Hepatocyte (in vitro differentiated cells): ENCODE measurements at places on chromosomes 4 and X. TPM values are rescaled to one million over a fixed set of nuclear protein-coding genes. Genes with fewer than 3 reads are reported as not detected.
A peak's percentile ranks its signal among the peaks of the same experiment; 100 is the strongest.

GRCh38 chrX:97471071-97471470 lies 587.4 kb downstream of the RPA4 start:
- H3K27ac ChIP-seq, result no peak overlapping the region
- no peak overlapping the region for H3K4me3 ChIP-seq
- H3K27me3 ChIP-seq, result no peaks in the 10 kb centered on the region
- H3K36me3 ChIP-seq, result no peaks in the 10 kb centered on the region
- no peaks in the 10 kb centered on the region for H3K4me1 ChIP-seq
- no peak for DNase-seq

Gene CPXCR1
- not detected in 2 replicates for total RNA-seq

- H3K4me1 ChIP-seq, result peaks cover 32% of the 10 kb centered on the region
- H3K27me3 ChIP-seq, result no peaks in the 10 kb centered on the region
- no peak overlapping the region for H3K4me3 ChIP-seq
- no peak for DNase-seq
- no peaks in the 10 kb centered on the region for H3K36me3 ChIP-seq
These were observed 82.5 kb downstream of the RBM47 start for GRCh38 chr4:40546969-40547788.

- H3K36me3 ChIP-seq, result no peaks in the 10 kb centered on the region
- DNase-seq, result peak; percentile 62
- H3K4me1 ChIP-seq, result peaks cover 14% of the 10 kb centered on the region
- peak overlapping the region; percentile 77 for H3K27ac ChIP-seq
- H3K4me3 ChIP-seq, result no peak overlapping the region
- H3K27me3 ChIP-seq, result no peaks in the 10 kb centered on the region
These were observed 39.2 kb upstream of the TLR3 start for GRCh38 chr4:186029571-186030398.

DNA sequence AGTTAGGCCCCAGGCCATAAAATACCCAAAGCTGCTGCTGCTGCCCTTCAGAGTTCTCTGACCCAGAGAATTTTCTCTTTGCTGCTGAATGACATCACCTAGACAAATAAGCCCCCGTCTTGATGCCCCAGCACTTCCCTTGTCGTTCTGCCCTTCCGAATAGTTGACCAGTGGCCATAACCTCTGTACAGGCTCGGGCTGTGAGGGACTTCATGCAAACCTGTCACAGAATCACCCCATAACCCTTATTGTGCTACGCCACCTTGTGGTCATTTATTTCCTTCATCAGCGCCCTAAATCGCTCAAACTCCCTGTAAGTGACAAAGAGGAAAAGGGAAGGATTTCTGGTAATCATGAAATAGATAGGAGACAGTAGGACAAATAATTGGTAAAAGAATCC lies 18.8 kb downstream of the SPACA5 start:
- peak; percentile 74 for DNase-seq
- no peaks in the 10 kb centered on the region for H3K27me3 ChIP-seq
- H3K4me3 ChIP-seq, result no peak overlapping the region
- H3K4me1 ChIP-seq, result no peaks in the 10 kb centered on the region

- DNase-seq, result no peak
- no peaks in the 10 kb centered on the region for H3K27me3 ChIP-seq
- no peak overlapping the region for H3K4me3 ChIP-seq
- H3K4me1 ChIP-seq, result no peaks in the 10 kb centered on the region
- H3K27ac ChIP-seq, result no peak overlapping the region
These were observed 123.0 kb upstream of the AP1S2 start for GRCh38 chrX:15977644-15978043.

GRCh38 chr4:182640932-182641331 lies 276.3 kb downstream of the DCTD start:
- no peaks in the 10 kb centered on the region for H3K36me3 ChIP-seq
- H3K27ac ChIP-seq, result no peak overlapping the region

DNA sequence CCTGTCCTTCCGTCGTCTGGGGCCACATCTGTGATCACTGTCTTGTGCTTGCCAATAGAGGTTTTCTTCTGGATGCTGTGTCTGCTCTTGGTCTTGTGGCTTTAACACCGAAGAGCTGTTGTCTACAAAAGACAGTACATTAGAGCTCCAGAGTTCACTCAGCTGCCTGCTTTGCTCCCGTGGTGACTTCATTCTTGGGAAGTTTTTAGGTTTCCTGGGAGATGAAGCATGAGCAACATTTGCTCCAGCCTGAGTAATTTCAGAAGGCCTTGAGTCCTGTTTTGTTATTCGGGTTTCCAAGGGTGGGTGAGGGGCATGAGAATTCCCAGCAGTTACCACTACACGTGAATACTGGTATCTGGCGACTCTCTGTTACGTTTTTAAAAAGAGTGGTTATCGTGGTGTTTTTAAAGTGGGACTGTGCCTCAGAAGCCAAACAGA lies 189.2 kb downstream of the SHROOM3 start:
- H3K27ac ChIP-seq, result peak overlapping the region; percentile 81
- H3K27me3 ChIP-seq, result no peaks in the 10 kb centered on the region
- H3K4me3 ChIP-seq, result no peak overlapping the region
- H3K4me1 ChIP-seq, result peaks cover 31% of the 10 kb centered on the region
- peak; percentile 72 for DNase-seq

Gene PPARGC1A
- total RNA-seq, result 16.6 and 18.7 TPM in 2 replicates

Gene PCSK1N
- 39.0 and 45.8 TPM in 2 replicates for total RNA-seq

DNA sequence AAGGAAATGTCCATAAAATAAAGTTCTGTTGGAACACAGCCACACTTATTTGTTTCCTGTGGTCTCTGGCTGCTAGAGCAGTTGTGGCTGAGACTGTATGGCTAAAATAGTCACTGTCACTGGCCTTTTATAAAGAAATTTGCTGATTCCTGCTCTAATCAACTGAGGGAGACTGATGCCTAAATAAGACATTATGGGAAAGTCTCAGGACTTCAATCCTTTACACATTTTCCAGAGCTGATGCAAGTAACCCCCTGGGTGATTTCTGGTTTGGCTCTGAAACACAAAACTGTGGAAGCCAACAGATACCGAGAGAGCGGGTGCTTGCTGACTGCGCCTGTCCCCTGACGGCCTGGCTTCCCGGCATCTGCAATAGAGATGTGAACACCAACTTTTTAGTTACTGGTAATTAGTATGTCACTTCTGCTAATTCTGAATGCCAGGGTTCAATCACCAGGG lies 64.0 kb downstream of the POLR2B start:
- H3K27me3 ChIP-seq, result no peaks in the 10 kb centered on the region
- H3K4me1 ChIP-seq, result no peaks in the 10 kb centered on the region
- no peak overlapping the region for H3K27ac ChIP-seq
- no peak overlapping the region for H3K4me3 ChIP-seq
- DNase-seq, result no peak

Gene GYPA
- total RNA-seq, result not detected in 2 replicates

GRCh38 chr4:177974461-177974860 lies 532.2 kb upstream of the AGA start:
- DNase-seq, result no peak
- H3K36me3 ChIP-seq, result no peaks in the 10 kb centered on the region
- H3K27me3 ChIP-seq, result no peaks in the 10 kb centered on the region
- H3K4me3 ChIP-seq, result no peak overlapping the region

DNA sequence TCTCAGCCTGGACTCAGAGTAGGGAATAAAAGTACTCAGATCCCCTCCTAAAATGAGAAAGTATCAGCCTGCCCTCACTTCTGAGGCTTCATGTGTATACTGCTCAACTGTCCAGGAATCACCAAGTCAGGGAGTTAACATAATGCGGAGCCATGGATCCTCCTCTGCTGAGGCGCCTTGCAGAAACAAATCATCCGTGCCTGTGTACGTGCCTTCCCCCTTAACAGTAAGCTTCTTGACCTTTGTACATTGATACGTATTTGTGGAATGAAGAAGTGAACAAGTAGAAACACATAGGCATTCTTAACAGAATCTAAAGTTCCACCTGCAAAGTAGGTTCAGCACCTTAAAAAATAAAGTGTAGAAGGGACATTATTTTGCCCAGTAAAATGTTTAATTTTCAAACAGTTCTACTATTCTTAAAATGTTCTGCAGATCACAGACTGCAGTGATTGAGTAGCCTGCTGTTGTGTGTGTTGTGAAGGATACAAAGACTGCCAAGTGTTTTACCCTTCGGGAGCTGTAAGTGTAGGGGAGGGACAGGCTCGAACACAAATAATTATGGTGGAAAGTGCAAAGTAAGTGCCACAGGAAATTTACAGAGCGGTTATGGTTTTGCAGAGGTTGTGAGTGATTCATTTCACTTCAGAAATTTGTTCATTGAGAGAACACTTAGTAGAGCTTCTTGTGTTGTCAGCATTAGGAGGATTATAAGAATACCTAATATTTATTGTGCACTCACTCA lies 61.9 kb downstream of the ARHGAP10 start:
- peak; percentile 47 for DNase-seq
- H3K36me3 ChIP-seq, result no peaks in the 10 kb centered on the region
- peak overlapping the region; percentile 82 for H3K27ac ChIP-seq
- peaks cover 18% of the 10 kb centered on the region for H3K4me1 ChIP-seq
- H3K27me3 ChIP-seq, result no peaks in the 10 kb centered on the region

Gene SPINK2
- not detected in 2 replicates for total RNA-seq

- H3K36me3 ChIP-seq, result no peaks in the 10 kb centered on the region
- H3K4me1 ChIP-seq, result peaks cover 37% of the 10 kb centered on the region
- H3K27ac ChIP-seq, result peak overlapping the region; percentile 37
- no peak for DNase-seq
- no peaks in the 10 kb centered on the region for H3K27me3 ChIP-seq
These were observed 366.5 kb downstream of the BCOR start for GRCh38 chrX:39731330-39731667.
